NCI-H1436 treated with DMSO at 0.1 percent for 48 hours (cell line): ENCODE measurements at places on chromosomes 4 and X.

- no peak for DNase-seq
Measured at GRCh38 chrX:1011691-1012283, 200.7 kb downstream of the CRLF2 start.

- no peak for DNase-seq
Measured at GRCh38 chr4:124111411-124111810, 601.1 kb downstream of the ANKRD50 start.

- no peak for DNase-seq
Measured at GRCh38 chrX:12954981-12955380, 19.9 kb upstream of the TMSB4X start.

GRCh38 chrX:56785442-56785841, 56.4 kb downstream of the NBDY start:
- no peak for DNase-seq

DNA sequence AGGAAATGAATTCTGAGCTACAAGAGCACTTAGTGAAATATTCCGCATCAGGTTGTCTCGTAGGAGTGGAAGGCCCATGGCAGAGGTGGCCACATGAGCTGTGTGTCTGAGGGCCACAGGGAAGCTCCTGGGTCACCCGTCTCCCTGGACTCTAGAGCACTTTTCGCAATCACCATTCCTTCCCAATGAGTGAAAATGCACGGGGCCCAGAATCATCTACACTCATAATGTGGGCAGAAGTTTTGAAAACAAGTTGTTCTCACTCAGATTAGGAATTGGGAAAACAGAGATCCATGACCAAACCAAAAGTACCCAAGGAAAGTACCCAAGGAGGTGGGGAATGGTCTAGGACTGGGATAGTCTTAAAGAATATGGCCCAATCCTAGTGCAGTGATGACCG, 94.4 kb downstream of the SCD5 start:
- DNase-seq: no peak

GRCh38 chr4:84648863-84649647, 66.1 kb downstream of the CDS1 start:
- no peak for DNase-seq

- peak; percentile 6 for DNase-seq
Measured at GRCh38 chrX:74133156-74133796, 170.7 kb upstream of the ZCCHC13 start.

DNA sequence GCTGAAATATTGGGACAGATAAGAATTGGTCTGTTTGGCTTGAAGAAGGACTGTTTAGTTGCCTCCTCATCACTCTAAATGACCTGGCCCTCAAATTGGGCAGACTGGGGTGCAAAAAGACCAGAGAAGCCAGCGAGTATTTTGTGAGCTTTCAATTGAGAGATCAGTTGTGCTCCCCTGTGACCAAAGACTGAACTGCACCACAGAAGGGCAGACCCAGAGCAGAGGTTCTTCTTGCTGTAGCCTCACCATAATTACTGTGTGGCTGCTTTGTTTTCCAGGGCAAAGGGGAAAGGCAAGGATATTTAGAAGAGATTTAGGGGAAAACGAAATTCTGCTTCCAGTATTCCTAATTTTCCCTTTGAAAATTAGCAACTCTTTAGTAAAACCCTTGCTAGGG, 104.0 kb upstream of the MBNL3 start:
- DNase-seq: peak; percentile 90

DNA sequence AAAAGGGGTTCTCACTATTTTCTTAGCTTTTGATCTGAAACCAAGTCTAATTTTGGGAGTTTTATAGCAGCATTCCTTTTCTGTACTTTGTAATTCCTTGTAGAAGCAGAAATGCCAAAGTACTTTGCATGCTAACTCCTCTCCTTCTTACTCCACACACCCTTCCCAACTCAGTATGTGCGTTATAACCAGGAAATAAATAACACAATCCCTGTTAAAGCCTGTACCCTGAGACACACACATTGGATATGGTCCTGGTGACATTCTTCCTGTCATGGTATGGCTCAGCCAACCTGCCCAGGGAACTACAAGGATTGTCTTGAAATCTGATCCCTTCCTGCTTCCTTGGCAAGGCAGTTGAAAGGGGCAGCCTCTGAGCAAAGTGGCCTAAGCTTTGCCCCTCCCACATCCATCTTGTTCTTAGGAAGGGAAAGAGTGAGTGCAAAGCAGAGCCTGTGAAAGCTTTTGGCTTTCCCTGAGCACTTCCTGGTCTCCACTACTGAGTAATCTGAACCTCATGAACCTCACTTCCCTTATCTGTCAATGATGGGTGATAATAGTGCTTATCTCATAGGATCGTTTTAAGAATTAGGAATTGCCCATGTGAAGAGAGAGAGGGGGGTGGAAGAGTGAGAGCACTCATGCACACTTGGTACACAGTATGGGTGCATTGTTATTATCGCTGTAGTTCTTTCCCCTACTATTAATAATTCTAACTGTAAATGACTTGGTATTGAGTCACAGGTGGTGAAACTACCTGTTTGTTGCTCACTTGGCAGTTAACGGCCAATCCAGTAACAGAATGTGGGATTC, 109.3 kb downstream of the AFF2 start:
- no peak for DNase-seq

DNA sequence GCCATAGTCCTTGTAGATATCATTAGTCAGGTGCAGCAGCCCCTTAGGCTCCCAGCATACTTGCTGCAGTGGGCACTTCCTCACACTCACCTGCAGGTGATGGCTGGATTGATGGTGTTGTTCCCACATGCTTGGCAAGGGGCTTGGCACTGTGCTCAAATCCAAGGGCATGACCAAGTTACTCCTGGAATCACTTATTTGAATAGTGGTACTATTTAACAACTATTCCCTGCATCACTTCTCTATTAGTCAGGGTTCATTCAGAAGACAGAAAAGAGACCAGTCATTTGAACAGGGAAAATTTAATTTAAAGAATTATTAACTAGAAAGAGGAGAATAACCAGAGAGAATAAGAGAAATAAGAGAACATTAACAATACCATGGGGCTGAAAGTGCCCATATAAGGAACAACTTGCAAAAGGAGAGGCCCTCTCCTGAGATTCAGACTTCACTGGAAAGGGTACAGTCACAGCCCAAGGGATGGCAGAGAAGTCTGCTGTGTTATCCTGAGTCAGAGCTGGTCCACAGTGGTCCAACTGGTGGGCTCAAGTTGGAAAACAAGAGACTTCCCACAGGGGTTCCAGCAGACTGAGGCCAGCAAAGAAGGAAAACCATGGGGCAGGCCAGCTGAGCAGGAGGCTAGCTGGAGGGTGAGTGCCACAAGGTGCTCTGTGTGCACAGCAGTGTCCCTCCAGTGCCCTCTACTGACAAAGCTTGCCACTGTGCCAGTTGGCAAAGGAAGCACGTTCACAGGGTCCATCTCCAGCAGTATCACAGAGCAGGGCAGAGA, 9.8 kb downstream of the SPP1 start:
- no peak for DNase-seq

- DNase-seq: no peak
Measured at GRCh38 chrX:129653971-129654651, 645 bp downstream of the APLN start.

DNA sequence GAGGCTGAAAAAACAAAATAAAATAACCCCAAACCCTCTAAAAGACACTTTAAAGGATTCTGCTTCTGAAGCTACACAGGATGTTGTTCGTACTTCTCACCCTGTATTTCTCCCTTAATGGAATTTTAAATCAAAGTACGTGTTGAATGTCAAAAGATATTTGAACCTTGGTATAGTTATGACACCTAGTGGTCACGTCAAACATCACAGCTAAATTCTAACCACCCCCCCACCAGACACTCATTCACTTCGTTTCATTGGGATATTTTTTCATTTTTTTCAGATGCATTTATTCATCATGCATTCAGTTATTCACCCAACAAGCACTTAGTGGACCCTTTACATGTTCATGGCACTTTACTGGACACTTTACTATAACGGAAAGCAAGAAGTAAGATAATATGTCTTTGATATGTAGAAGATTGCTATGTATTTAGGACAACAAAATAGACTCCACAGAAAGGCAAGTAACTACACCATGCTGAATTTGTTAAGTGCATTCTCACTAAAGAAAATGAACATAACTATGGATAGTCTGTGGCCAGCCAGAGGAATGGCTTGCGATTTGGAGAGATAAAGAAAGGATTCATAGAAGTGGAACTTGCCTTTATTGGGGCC, 62.5 kb upstream of the GPR174 start:
- DNase-seq: no peak

- no peak for DNase-seq
Measured at GRCh38 chrX:13219991-13220764, 99.7 kb downstream of the ATXN3L start.

DNA sequence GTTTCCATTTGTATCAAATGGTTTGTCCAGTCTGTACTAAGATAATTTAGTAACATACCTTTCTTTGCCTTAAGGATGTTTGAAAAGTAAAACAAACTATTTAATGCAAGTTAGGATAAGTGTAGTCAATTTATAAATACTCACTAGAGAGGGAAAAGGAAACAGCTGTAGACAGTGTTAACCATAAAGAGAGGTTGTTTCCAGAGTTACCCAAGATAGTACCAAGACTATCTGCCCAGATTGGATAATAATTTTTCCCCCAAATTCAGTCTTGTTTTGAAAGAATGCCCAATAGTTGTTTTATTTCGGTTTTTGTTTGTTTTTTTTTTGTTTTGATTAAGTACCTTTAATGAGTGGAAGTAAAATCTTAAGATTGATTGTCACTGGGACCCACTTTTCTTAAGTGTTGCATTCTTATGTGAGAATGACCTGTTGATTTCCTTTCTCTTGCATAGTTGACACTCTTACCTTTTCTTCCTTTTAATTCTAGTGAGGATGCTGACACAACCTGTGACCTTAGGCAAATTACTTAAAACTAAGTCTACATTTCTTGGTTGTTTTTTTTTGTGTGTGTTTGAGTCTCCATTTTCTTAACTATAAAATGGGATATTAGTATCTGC, 12.8 kb downstream of the AFF1 start:
- no peak for DNase-seq
